ENCODE measurements at places on chromosomes 4 and X.

DNA sequence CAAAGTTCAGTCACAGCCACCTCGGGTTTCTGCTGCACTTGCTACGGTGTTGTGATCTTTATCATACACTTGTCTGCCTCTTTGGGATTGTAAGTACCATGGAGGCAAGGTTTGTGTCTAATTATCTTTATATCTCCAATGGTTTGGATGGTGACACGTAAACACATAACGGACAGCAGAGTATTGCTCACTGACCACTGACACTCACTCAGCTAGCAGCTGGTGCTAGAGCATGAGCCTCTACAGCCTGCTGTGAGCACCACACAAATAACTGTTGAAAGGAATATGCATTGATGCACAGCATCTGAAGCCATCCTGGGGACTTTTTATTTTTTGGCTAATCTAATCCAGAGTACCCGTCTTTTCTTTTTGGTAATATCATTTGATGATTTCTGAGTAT is 156.0 kb downstream of the DCLK2 start:
- DNase-seq: no peak

- DNase-seq: no peak
Observed at GRCh38 chrX:134543288-134543687, 83.3 kb downstream of the HPRT1 start.

- DNase-seq: no peak
Observed at GRCh38 chr4:123421937-123422781, 25.6 kb downstream of the SPRY1 start.

- peak; percentile 39 for DNase-seq
Observed at GRCh38 chr4:38654273-38654672, 9.7 kb upstream of the KLF3 start.

- DNase-seq: no peak
Observed at GRCh38 chrX:77960567-77960966, 8.9 kb downstream of the PGAM4 start.

- no peak for DNase-seq
Observed at GRCh38 chrX:126339928-126340327, 173.8 kb upstream of the DCAF12L2 start.

DNA sequence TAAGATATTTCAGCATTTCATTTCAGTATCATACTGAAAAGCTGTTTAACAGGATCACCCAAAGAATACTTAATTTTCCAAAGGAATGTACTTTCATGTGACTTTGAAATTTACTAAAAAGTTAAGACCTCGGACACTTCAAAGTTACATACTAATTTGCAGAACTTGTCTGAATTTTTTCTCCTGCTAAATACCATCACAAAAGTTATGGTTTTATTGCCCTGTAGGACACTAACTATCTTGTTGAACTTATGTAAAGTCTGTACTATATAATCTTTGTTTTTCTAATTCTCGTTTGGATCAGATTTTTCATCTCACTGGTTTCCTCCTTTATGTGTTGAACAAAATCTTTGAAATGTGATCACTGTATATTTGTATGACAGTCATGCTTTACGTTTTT is 37.2 kb upstream of the GRID2 start:
- no peak for DNase-seq

- DNase-seq: no peak
Observed at GRCh38 chr4:94359838-94360237, 17.2 kb upstream of the HPGDS start.

DNA sequence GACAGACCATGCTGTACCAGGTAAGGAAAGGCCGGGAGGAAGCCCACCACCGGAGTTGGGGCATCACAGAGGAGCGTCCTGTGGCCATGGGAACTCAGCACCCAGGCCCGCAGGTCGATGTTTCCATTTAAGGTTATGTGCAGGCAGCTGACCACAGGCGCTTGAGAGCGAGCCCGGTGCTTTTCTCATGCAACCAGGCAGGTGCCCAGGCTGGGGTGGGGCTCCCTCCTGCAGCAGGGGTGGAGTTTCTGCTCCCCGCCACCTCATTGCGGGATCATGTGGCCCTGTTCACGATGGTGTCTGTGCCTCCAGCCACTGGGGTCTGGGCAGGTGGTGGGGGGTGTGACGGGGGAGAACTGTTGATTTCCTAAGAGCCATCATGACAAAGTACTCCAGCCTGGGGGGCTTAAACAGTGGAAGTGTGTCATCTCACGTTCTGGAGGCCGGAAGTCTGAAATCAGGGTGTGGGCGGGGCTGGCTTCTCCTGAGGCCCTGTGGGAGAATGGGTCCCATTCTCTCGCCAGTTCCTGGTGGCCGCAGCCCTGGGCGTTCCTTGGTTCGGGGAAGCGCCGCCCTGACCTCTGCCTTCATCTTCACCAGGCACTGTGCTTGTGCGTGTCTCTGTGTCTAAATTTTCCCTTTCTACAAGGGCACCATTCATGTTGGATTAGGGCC is 60.9 kb downstream of the CPZ start:
- no peak for DNase-seq

- DNase-seq: no peak
Observed at GRCh38 chrX:112247714-112248113, 165.1 kb upstream of the TRPC5 start.

DNA sequence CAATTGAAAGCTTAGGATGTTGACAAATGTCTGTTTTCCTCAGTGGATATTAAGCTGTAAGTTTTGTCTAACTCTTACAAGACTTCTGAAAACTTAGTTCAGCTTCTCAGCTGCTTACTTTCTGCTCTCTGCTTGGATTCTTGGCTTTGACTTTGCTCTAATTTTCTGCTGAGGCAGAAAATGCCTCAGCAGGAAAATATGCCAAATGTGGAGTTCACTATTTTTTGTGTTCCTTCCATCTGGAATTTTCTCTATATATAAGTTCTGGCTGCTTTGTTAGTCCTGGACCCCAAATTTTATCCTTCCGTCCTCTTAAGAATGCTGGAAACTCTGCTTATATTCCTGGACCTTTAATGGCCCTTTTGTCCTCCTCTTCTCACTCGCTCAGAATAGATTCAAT is 352.6 kb upstream of the NWD2 start:
- DNase-seq: no peak

GRCh38 chrX:70226048-70226447 is 8.4 kb upstream of the AWAT1 start:
- no peak for DNase-seq

DNA sequence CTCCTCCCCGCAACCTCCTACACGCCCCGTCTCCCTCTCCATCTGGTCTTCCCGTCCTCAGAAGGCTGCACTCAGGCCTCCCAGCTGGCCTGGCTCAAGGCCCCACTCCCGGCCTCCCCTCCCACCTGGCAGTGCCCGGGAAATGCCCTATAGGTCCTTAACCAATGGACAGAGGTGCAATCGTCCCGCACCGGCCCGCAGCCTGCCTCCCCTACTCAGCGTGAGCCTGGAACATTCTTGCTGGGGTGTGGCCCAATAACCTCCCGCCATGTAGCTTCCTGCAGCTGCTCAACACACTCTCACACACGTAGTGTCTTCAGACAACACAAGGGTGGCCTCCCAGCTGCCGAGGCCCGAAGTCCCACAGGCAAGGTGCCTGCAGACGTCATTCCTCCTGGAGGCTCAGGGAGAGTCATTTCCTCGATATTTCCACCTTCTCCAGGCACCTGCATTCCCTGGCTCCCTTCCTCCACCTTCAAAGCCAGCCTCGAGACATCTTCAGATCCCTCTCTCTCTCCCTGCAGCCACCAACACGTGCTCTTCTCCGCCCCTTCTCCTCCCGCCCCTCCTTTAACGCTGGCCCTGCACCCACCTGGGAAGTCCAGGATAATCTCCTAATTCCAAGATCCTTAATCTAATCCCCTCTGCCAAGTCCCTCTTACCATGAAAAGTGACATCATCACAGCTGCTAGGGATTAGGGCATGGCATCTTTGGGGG is 56.2 kb downstream of the ADRA2C start:
- DNase-seq: no peak

DNA sequence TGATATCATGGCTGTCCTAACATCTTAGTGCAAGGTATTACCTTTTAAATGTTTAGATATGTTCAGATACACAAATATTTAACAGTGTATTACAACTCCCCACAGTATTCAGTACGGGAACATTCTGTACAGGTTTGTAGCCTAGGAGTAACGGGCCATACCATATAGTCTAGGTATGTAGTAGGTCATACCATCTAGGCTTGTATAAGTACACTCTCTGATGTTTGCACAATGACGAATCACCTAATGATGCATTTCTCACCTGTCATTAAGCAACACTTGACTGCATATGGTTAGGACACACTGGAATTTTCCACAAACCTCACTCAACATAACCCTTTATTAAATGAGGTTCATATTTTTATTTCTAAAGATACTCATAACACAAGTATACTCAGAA is 67.7 kb downstream of the THOC2 start:
- DNase-seq: no peak

DNA sequence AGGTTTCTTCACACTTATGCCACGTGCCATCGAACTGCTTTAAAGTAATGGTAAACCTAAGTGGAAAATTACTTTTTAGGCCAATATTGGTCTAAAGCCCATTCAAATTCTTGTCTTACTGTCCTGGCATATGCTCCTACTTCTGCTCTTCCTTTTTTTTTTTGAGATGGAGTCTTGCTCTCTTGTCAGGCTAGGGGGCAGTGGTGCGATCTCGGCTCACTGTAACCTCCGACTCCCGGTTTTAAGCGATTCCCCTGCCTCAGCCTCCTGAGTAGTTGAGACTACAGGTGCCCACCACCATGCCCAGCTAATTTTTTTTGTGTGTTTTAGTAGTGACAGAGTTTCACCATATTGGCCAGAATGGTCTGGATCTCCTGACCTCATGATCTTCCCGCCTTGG is 129.0 kb upstream of the TECRL start:
- no peak for DNase-seq

- no peak for DNase-seq
Observed at GRCh38 chr4:53935780-53936179, 128.6 kb downstream of the CHIC2 start.

- no peak for DNase-seq
Observed at GRCh38 chrX:1422135-1422465, 30.2 kb upstream of the SLC25A6 start.

- DNase-seq: no peak
Observed at GRCh38 chr4:71405791-71406190, 67.0 kb downstream of the SLC4A4 start.

DNA sequence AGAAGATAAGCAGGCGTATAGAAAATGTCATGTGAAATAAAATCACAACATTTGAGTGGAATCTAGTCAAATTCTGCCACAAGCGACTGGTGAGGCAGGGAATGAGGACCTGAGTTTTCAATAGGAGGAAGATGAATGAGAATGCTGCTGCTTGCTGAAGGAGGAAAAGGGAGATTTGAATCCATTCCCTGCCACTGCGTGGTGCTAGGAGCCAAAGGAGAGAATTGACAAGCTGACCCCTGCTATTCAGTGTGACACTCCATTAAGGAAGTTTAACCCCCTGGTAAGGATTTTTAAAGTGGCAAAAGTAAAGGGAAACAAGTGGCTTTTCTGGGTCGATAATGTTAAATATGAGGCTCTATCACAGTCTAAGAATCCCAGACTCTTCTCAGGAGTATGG is 314.0 kb downstream of the NAF1 start:
- DNase-seq: no peak

DNA sequence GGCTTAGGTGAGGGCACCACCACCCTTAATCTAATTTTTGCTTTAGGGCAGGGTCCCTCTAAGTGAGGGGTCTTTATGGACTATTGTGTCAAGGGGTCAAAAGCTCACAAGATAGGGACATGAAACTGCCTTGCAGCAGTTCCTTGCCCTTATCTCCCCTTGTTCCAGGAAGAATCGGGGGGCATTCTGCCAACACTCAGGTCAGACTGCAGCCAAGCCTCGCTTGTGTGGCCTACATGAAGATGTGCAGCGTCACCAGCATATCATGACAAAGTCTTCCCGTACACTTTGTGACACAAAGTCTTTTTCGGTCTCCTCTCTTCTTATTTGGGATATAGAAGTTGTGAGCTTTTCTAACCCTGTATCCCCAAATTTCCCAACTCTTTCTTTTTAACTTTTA is 17.5 kb upstream of the USP9X start:
- no peak for DNase-seq

- no peak for DNase-seq
Observed at GRCh38 chr4:149987330-149988086, 90.7 kb upstream of the DCLK2 start.

GRCh38 chr4:112140536-112140935 is 4.7 kb upstream of the FAM241A start:
- DNase-seq: no peak

- DNase-seq: no peak
Observed at GRCh38 chrX:24662352-24662751, 15.2 kb upstream of the PCYT1B start.

DNA sequence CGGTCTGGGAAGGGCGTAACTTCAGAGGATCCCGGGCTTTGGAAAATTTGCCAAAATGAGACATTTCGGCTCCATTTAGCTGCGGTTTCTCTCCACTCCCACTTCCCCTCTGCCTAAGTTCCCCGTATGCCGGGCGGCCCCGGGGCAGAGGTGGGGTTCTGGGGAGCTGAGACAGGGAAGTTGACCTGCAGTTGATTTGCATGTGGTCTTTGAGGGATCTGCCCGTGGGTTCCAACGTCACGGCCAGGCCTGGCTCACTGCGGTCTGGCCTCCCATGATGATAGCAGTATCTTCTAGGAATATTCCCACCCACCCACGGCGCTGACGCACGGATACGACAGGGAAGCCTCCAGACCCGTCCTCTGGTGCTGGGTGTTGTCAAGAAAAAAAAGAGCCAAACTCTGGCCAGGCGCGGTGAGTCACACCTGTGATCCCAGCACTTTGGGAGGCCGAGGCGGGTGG is 27.3 kb upstream of the CRLF2 start:
- no peak for DNase-seq

- no peak for DNase-seq
Observed at GRCh38 chrX:39721566-39722279, 376.0 kb downstream of the BCOR start.

DNA sequence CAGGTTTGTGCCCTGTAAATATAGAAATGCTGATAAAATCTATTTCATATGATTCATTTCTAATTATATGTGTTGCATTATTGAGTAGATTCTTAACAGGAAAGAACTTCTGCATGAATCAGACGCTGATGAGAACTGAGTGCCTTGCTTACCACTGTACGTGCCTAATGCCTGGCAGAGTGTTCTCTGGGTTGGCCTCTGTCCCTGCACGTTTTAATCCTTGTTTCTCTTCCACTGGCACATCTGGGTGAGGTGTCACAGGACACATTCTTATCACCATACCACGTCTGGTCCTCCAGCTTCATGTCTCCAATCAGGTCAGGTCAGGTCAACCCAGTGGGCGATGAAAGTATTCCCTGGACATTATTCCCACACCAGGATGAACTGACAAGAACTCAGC is 53.6 kb downstream of the KLF3 start:
- no peak for DNase-seq

GRCh38 chrX:135740681-135741149 is 27.3 kb downstream of the CT45A1 start:
- peak; percentile 26 for DNase-seq
